CD4-positive, alpha-beta T cell treated with Interleukin-12 subunit alpha and Interleukin-12 subunit beta, for 1 hour (primary cell): ENCODE measurements at places on chromosomes 5 and 9.

DNA sequence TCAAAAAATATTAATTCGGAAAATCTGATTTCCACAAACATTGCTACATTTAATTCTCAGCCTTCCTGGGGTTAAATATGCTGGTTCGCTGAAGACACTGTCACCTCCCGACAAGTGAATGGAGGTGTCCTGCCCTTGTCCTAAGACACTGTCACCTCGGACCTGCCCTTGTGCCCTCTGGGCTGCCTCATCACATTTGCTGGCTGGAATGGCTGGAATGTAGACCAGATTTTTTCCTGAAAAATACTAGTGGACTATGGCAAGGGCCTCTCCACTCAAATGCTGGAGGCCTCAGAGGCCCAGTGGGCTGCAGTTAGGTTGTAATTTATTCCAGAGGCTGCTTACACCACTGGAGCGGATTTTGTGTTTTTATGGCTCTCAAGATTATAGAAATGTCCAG is 28.2 kb downstream of the CACNA1B start:
- no peak for DNase-seq

DNA sequence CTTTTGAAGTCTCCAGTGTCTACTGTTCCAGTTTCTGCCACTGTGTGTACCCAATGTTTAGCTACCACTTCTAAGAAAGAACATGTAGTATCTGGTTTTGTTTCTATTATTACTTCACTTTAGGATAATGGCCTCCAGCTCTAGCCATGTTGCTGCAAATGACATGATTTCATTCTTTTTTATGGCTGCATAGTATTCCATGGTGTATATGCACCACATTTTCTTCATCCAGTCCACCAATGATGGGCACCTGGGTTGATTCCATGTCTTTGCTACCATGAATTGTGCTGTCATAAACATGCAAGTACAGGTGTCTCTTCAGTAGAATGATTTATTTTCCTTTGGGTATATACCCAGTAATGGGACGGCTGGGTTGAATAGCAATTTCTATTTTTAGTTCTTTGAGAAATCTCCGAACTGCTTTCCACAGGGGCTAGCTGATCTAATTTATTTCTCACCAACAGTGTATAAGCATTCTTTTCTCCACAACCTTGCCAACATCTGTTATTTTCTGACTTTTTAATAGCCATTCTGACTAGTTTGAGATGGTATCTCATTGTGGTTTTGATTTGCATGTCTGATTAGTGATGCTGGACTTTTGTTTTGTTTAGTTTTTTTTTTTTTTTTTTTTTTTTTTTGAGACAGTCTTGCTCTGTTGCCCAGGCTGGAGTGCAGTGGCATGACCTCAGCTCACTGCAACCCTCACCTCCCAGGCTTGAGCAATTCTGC is 68.9 kb downstream of the WDR41 start:
- no peak for DNase-seq

DNA sequence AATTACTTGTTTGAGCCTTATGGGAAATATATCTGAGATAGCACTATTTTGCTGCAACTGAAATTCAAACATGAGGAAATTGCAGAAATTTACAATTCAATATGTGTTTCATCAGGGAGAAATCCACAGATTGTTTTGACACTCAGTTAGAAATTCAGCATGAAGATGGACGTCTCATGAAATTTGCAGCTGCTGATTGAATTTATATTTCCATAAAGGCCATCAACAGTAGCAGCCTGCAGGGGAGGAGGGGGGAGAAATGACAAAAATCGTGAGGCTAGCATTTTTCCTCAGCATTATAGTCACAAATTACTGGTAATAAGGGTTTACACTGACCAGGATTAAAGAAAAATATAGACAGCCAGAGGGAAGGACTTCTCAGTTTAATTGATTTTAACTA is 81.0 kb downstream of the NDUFAF2 start:
- no peak for DNase-seq

GRCh38 chr9:101398930-101399642 is 435 bp downstream of the ZNF189 start:
- no peak for DNase-seq

DNA sequence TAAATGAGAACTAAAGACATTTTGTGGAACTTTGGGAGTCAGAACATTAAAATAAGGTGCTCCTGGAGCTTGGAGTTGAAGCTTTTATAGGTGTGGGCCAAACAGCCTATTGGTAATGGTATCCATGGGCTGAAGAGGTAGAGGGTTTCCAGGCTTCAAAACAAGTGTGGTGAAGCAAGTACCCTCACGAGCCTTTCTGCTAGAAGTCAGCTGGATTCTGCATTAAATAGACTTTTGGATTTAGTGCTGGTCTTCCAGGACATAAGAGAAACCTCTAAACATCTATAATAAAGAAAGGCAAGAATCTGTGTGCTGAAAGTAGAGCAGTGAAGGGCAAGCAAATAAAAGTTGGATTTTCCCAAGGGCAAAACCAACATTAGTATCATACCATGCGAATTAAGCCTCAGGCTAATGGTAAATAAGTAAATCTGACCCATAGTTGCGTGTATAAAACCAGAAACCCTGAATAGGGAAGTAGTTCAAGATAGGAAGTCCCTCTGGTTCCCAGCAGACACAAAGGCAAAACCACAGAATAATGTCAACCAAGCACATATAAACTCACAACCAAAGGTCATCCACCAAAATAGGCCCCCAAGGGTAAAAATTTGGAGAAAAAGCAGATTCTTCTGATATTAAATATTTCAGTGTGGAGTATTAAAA is 306.3 kb downstream of the TLE4 start:
- no peak for DNase-seq

- no peak for DNase-seq
Observed at GRCh38 chr5:77987331-77987730, 211.2 kb upstream of the TBCA start.

DNA sequence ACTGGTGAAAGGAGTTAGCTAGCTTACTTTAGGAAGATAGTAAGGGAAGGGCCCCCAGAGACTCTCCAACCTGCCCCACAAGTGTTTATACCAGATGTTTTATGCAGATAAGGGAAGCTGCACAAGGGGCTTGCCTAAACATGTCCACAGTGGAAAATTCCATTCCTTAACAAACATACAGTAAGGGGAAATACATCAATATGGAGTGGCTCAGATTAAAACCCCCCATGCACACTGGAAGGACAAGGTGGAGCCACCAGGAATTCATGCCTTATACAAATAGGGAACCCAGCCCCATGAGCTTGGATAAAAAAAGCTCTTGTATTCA is 106.3 kb upstream of the GPBP1 start:
- no peak for DNase-seq

DNA sequence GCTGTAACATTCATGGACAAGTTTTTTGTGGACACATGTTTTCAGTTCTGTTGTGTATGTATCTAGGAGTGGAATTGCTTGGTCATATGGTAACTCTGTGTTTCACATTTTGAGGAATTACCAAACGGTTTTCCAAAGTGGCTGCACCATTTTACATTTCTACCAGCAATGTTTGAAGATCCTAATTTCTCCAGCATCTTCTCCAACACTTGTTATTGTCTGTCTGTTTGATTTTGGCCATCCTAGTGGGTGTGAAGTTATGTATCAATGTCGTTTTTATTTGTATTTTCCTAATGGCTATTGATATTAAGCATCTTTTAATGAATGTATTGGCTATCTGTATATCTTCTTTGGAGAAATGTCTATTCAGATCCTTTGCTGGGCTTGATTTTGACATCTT is 6.9 kb downstream of the TMEFF1 start:
- no peak for DNase-seq

DNA sequence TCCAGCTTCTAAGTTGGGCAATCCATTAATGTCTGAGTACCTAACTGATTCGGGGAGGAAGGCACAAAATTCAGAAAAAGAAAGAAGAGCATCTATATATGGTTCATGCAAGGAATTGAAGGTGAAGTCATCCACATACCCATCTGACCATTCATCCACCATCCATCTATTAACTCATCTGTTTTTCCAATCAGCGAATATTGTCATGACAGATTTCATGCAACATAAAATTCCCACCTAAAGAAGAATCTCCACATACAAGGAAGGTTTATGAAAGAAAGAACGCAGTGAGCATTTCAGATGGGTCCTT is 164.7 kb downstream of the GRIA1 start:
- no peak for DNase-seq

DNA sequence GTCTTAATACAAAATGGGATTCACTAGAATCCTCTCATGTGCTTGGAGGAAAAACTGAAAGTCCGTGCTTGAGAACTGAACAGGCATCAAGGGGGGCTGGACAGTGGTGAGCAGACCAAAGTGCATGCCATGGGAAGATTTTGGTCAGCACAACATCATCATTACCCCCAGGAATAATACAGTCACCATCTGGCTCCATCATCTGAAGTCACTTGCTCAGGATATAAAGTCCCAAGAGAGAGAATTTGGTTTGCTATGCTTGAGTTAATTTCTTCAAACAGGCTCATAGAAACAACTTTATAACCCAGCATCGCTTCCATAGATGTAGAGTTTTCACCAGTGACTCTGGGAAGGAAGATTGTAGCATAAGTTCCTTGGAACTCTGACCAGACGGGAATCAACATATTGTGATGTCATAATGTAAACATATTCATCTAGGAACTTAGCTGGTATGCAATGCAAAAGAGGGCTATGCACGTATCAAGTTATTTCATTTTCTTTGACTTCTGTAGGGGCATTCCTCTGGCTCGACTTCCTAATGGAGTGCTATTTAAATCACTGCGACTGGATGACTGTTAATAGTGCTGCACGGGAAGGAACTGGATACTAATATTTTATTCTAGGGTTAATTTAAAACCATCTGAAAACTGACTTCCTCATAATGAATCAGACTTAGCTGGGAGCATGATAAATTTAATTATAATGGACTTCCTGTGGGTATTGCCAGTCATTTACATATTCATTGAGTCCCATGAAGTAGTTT is 145.2 kb downstream of the MTRR start:
- DNase-seq = no peak

DNA sequence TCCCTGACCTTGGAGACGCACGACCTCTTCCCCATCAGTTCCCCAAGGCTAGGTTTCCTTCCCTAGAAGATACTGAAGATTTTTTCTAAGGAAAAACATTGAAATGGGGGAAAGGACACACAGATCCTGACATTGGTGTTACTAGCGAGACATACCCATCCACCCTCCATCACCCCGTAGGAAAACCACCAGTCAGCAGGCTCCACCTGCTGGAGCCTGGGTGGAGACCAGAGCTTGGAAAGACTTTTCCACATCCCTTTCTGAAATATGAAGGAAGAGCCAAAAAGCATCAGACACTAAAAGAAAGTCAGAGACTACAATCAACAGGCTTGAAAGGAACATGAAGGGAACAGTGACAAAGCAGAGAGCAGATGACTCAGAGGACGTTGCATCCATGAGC is 638.0 kb downstream of the IRX1 start:
- no peak for DNase-seq

GRCh38 chr9:34694811-34695210 is 3.7 kb upstream of the CCL19 start:
- DNase-seq = no peak

GRCh38 chr5:141512911-141513626 is 24.2 kb downstream of the PCDHGC5 start:
- DNase-seq = peak; percentile 24

- peak; percentile 36 for DNase-seq
Observed at GRCh38 chr5:69368458-69369339, 621 bp downstream of the AK6 start.

GRCh38 chr5:12757035-12757434 is 852.8 kb upstream of the CTNND2 start:
- no peak for DNase-seq

DNA sequence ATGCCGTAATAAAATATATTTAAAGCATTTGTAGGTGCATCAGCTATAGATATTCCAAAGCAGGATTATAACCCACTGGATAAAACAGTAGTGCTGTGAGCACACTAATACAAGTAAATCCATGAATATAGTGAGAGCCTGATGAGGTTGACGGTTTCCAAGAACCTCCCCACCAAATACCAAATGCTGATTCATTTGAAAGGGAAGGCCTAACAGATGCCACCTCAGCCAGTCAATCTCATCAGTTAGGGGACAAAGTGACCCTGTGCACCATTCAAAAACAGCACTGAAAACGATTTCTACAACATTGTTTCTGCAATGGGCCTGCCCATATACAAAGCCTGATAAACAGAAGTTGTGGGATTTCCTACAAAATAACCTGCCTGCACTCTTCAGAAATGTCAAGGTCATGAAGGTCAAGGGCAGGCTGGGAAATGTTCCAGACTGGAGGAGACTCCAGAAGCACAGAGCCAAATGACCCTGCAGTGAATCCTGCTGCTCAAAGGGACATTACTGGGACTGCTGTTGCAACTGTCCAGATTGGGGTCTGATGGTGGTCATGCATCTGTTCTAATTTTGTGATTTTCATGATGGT is 69.6 kb downstream of the ROR2 start:
- no peak for DNase-seq

GRCh38 chr5:54254482-54255198 is 55.7 kb downstream of the ARL15 start:
- no peak for DNase-seq
